ENCODE measurements at places on chromosomes 4 and X.
A peak's percentile ranks its signal among the peaks of the same experiment; 100 is the strongest.

GRCh38 chr4:176065435-176066291 is at the start of gene WDR17:
WDR17 (plus strand) TSS chr4:176065841; CDS start chr4:176111581, 45,740 bp downstream.
- DNase-seq: peak; percentile 61

DNA sequence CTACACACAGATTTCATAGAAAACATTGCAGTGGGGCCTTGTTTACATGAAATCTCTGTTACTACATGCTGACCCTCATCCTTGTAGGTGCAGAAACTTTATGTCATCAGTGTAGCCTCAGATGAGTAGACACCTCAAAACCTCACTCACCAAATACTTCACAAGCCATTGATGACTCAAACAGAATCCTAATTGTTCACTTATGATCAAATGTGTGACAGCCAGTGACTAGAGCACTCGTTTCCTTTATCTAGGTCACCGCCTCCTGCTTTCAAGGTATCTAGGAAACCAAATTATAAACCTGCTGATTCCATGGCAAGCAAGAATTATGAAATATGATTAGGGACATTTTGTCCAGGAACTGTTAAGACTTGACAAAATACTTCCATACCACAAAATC is 255.8 kb upstream of the GPRIN3 start:
- DNase-seq: peak; percentile 43

DNA sequence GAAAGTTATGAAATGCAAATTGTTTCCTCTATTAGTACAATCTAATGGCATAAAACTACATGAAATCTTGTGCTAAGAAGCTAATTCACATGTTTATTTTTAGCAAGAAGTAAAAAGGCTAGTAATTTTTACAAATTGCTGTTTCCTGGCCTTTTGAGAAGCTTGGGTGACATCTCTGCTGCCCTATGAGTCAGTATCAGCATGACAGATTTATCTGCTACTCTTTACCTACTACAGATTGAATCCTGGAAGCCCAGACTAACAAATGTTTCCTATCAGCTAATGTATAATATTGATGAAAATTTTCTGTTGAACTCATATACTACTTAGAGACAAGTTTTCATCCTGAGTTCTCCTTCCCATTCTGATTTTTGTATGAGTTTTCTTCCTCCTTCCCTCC is 232.4 kb downstream of the DCTD start:
- DNase-seq: no peak

- DNase-seq: peak; percentile 66
These were observed 154.9 kb downstream of the STK32B start for GRCh38 chr4:5206016-5206790.

DNA sequence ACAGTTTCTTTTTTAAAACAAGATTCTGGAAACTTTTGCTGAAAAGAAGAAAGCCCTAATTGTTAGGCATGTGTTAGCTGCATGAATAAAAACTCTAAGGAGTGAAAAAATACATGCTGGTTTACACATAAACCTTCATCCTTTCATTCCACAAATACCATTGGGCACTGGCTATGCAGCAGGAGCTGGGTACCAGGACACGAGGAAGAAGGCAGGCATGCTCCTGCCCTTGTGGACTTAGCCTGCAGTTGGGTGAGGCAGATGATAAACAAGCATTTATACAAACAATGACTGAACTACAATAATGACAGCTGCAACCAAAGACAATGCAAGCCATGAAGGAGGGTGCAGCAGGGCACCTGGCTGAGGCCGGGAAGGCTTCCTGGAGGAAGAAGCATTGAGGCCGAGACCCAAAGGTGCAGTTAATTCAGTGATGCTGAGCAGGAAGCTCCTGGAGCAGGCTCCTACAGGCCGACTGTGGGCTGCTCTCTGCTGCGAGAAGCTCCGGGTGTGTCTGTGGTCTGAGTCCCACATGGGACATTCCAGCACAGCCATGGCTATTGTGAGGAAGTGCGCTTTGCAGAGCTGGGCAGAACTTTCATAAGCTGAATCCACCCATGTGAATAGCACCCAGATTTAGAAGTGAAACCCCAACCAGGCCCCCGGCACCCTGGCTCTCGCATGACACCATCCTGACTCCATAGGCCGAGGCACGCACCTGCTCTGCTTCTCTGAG is 44.0 kb upstream of the MXD4 start:
- no peak for DNase-seq

GRCh38 chrX:72028701-72029470 is 102.8 kb downstream of the RTL5 start:
- DNase-seq: no peak

DNA sequence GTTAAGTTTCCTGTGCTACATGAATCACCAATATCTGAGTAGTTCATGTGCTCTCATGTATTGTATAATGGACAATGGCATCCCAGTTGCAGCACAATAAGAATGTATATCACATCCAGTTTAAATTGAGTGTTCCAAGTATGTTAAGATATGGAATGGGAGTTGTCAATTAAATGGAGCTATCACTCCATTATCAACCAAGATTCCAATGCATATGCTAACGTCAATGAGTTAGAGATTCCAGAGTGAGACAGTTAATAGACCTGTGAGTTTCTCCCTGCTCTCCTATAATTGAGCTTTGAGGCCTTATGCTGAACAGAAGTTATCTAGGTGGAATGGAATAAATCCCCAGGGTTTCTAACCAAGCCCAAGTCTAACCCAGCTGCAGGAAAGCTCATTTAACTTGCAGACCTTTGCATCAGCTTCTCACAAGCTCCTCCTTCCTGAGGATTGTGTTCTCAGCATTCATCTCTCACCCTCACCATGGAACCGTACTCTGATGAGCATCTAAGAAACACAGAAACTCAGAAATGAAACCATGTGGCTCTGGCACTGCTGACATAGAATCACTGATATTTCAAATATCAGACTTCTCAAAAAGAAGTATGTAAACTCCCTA is 84.8 kb downstream of the TIGD2 start:
- no peak for DNase-seq

DNA sequence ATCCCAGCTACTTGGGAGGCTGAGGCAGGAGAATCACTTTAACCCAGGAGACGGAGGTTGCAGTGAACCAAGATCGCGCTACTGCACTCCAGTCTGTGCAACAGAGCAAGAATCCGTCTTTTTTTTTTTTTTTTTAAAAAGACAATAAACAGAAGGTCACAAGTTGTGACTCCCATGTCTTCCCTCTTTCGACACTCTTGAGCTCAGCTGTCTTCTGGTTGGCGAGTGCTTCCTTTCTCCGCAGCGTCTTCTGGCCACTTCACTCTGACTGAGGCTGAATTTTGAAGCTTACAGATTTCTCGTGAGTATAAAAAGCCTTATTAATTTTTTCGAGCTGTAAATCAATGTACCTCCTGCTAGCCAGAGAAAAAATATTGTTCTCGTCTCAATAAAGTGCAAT is 124.9 kb downstream of the STOX2 start:
- DNase-seq: no peak

GRCh38 chrX:72102760-72103159 is 29.0 kb downstream of the RTL5 start:
- no peak for DNase-seq

- no peak for DNase-seq
These were observed 131.8 kb downstream of the OR13H1 start for GRCh38 chrX:131675596-131676194.

DNA sequence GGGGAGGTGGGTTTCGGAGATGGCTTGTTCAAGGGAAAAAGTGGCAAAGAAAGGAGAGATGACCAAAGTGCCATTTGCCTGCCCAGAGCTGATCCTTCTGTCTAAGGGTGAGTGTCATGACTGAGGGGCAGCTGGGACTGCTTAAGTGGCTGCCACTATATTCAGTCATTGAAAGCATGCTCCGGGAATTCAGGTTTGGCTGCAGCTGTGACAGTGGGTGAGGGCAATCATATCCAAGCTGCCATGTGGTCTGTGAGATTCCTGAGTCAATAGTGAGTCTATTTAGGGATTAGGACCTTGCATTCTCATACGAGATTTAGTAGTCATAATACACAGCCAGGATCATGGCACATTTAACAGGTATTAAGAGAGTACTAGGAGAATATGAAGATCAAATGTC is 138.8 kb upstream of the BANK1 start:
- no peak for DNase-seq

GRCh38 chrX:462853-463252 is 76.1 kb upstream of the PPP2R3B start:
- no peak for DNase-seq

GRCh38 chr4:140930011-140930410 is 173.8 kb upstream of the TBC1D9 start:
- DNase-seq: no peak

DNA sequence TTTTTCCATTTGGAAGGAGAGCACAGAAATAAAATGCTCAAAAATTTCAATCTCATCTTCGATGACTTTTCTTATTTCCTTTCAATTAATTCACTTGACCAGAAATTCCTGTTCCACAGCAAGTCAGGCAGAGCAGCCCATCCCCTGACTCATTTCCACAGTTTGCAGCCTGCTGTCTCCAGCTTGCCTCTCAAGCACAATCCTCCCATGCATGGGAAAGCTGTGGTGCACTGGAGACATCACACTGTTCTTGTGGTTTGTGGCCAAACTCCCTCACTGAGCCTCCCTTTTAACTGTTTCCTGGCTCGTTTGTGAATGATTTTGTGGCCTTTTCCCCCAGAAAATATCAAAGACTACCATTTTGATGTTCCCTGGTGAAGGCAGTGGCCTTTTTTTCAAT is 114.0 kb upstream of the ENPEP start:
- peak; percentile 63 for DNase-seq

DNA sequence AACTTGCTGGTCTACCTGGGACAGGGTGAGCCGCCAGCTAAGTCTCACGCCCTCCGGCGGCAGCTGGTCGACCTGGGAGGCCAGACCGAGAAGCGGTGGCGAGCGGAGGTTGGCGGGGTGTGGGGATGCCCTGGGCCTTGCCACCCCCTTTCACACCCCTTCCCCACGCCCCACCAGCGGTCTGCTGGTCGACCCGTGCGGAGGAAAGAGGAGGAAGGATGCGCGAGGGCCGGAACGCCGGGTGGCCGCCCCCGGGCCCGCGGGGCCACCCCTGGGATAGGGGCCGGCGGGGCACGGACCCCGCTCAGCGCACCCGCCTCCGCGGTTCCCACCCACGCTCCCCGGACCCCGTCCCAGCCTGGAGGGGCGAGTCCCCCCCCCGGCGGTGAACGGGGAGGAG is 28.3 kb upstream of the DCAF12L1 start:
- no peak for DNase-seq

DNA sequence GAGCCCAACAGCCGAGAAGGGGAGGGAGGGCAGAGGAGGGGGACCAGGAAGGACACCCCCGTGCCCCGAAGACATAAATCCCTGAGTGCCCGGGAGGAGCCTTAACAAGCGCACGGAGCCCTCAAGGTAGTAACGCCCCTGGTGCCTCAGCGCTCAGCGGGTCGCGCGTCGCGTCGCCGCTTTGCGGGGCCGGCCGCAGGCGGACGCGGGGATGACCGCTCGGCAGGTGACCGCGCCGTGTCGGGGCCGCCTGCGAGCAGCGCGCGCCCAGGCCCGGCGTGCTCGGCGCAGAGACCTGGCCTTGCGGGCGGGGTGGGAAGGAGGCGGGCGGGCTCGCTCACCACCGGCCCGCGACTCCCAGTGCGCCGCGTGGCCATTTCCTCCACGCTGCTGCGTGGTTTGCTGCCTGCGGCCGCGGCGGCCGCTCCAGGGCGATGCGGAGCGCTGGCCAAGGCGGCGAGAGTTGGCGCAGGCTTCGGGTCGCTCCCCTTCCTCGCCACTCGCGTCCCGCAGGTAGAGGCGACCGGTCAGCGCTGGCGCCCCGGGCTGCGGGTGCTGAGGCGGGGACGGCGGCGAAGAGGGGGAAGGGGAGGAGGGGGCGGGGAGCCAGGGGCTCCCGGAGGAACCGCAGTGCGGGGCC is 632 bp downstream of the CCSER1 start:
- DNase-seq: no peak

DNA sequence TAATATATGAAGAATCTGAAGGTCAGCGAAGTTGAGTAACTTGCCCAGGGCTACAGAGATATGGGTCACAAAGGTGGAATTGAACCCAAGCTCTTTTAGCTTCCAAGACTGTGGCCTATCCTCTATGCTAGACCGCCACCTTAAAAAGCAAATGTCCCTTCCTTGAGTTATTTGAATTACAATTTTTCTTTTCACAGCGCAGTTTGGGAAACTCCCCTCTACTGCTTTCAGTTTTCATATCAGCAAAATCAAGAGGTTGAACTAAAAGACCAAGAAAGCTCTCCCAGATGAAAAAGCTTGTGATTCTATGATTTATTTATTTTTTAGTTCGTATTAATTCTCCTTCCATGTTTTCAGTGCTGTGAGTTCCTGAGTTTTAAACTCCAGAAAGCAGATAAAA is 174.5 kb upstream of the C1QTNF7 start:
- no peak for DNase-seq

DNA sequence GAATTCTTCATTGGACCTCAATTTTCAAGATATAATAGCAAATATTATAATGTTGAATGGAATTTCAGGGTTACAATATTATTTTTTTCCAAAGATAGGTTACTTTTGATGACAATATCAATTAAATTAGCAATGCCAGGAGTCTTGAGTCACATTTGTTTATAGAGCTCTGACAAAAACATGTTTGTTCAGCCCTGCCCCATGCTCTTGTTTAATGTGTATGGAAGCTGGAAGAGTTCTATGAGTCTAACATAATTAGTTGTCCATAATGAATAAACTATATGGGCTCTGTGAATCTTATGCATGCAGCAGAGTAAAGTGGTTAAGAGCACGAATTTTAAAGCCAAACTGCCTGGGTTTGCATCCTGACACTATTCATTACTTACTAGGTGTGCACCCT is 22.9 kb upstream of the ALB start:
- no peak for DNase-seq

DNA sequence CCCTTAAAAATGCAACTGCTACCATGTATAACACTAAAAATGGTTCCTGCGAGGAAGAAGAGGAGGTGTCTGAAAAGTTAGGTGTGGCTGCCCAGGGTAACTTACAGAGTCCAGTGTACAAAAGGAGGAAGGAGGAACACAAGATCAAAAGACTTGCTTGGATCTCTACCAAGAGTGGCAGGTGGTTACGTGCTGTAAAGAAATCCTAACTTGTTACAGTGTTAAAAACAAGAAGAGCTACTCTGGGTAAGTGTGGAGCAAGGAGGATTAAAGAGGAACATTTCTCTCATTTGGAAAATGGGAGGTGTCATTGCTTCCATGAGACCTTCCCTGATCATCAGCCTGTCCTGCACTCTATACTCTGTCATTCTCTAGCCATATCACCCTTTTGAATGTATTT is 242.0 kb downstream of the PTTG2 start:
- DNase-seq: no peak

- DNase-seq: no peak
These were observed 81.5 kb upstream of the CITED1 start for GRCh38 chrX:72387247-72387646.
